ENCODE measurements at places on chromosomes 2 and 18.

DNA sequence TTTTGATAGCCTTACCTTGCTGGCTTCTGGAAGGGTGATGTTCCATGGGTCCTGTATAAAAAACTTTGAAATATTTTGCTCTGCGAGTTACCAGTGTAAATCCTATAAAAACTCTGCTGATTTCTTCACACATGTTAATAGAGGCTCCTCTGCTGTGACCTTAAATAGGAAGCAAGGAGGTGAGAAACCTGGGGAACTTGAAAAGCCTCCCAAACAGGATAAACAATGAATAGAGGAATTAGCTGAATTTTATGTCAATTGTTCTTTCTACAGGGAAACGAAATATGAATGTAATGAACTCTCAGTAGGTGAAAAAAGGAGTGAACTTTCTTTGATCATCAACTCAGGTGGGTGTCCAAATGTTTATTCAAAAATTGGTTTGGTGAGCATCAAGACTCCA, 10.8 kb upstream of the CCL20 start:
- no peak for DNase-seq

DNA sequence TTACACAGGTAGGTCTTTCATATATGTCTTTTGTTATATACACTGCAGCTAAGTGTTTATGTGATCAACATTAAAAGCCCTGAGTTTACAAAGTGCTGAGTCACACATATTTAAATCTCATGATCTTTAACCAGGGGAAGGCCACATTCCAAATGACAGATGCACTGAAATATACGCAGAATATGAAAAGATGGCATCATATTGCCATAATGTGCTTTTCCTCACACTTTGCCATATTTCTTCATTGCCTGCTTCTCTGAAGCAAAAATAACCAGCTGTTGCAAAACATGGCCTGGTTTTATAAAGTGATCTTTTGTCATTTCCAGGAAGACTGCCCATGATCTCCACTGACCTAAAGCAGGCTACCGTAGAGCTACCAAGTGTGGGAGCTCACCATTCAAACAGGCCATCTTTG, 93.5 kb upstream of the MAPRE2 start:
- DNase-seq = no peak

DNA sequence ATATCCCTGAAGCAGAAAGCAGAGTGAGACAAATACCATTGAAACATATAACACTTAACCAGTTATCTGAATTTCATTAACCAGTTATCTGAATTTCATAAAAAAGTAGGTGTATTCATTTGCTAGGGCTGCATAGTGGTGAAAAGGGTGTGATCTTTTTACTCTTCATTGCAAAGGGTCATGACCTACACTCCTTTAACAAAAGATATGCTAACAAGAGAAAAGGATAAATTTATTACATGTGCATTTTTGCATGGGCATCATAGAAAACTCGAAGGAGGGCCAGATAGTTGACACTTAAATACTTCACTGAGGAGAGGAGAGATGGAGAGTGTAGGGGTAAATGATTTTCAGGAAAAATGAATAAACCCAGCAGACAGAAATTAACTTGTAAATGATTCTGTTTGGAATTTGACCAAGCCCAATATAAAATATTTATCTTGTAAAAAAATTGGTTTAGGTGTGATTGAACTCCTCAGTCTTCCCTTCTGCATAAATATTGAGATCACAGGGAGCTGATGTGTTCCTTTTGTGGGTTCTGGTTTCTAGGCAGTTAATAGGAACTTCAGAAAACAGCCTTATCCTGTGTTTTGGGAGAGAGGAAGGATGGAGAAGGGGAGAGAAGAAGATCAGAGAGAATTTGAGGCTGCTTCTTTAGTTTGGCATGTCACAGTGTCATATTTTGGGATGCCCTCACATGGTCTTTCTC, 372.5 kb upstream of the SYT4 start:
- no peak for DNase-seq

- DNase-seq = no peak
Measured at GRCh38 chr18:55420665-55421307, 167.2 kb downstream of the TCF4 start.

- no peak for DNase-seq
Measured at GRCh38 chr18:12362473-12363174, 14.4 kb downstream of the AFG3L2 start.

GRCh38 chr2:109523536-109524361, 90.0 kb downstream of the SEPTIN10 start:
- no peak for DNase-seq

DNA sequence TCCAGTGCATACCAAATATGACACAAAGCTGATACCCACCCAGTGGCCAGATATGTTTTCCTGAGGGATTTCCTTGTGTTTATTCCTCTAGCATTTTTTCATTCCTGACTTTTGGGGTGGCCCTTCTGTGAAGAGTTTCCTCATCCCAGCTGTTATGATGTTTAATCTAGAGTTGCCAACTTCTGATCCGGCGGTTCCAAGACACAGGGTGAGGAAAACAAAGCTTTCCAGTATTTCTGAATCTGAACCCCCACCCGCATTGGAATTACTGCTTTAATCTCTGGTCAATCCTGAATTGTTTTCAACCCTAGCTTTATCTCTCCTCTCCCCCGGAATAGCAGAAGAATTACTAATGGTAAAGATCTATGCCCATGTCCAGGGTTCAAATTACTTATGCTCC, 39.2 kb upstream of the PNPT1 start:
- DNase-seq = no peak

- no peak for DNase-seq
Measured at GRCh38 chr2:18800240-18800971, 211.0 kb upstream of the NT5C1B start.

GRCh38 chr2:199973703-199974102, 18.3 kb downstream of the MAIP1 start:
- no peak for DNase-seq
